Neural progenitor cell (in vitro differentiated cells): ENCODE measurements at places on chromosomes 2 and 18. TPM values are rescaled to one million over a fixed set of nuclear protein-coding genes. Genes with fewer than 3 reads are reported as not detected.

Gene PROM2
- total RNA-seq, result 0.95 and 2.4 TPM in 2 replicates

Gene SESTD1
- 24.8 and 43.1 TPM in 2 replicates for total RNA-seq

Gene GPR45
- not detected in 2 replicates for total RNA-seq

- DNase-seq, result no peak
Observed at GRCh38 chr18:41881285-41881684, 73.7 kb upstream of the PIK3C3 start.

DNA sequence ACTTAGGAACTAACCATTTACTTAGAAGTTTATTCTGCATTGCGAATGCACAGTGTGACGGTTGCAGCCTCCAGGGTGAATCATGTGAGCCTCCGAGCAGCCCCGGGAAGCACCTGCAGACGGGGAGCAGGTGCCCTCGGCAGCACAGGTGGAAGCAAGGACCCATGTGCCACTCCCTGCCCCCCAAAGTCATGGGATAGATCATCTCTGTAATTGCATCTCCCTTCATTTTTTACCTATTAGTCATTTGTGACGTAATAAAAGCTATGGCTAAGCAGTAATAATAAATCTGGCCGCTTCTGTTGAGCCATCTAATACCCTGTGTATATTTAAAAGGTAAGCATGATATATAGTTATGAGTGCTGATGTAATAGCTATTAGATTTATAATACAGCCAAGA is 97.2 kb downstream of the PTGR3 start:
- DNase-seq, result no peak

GRCh38 chr18:76553715-76554546 is 58.9 kb upstream of the ZNF516 start:
- DNase-seq, result no peak

- no peak for DNase-seq
Observed at GRCh38 chr2:111250448-111251030, 129.8 kb downstream of the BCL2L11 start.

- no peak for DNase-seq
Observed at GRCh38 chr18:28007841-28008240, 169.1 kb downstream of the CDH2 start.

- peak; percentile 60 for DNase-seq
Observed at GRCh38 chr2:180707884-180708205, 272.6 kb upstream of the UBE2E3 start.

- no peak for DNase-seq
Observed at GRCh38 chr18:12361770-12362378, 15.2 kb downstream of the AFG3L2 start.

GRCh38 chr2:74119912-74120825 is 27.5 kb downstream of the BOLA3 start:
- DNase-seq, result peak; percentile 36

DNA sequence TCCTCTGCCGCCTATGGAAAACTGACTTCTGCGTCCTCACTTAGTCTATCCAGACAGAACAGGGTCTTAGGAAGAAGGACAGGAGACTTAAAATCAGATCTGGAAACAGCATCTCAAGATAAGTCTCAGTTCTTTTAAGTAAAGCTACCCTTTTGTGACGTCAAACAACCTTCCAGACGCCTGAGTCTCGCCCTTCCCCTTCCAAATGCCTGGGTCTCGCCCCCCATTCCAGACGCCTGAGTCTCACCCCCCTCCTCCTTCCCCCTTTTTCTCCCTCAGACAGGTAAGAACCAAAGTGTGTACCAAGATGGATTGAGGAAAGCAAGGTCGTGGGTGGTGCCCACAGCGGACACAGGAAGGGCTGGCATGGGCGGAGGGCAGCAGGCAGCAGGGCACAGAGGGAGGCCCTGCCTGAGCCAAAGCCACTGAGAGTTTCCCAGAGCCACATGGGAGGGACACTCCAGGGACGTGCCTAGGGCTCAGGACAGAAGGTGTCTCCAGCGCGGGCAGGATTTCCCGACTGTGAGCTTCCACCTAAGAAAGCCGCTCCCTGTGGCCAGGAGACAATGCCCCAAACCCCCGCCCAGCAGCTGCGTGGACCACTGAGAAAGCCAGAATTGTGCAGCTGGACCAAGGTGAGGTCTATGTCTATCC is 51.3 kb downstream of the ANKMY1 start:
- DNase-seq, result no peak
